NCI-H774 (cell line): ENCODE measurements at places on chromosomes 5 and 9.

DNA sequence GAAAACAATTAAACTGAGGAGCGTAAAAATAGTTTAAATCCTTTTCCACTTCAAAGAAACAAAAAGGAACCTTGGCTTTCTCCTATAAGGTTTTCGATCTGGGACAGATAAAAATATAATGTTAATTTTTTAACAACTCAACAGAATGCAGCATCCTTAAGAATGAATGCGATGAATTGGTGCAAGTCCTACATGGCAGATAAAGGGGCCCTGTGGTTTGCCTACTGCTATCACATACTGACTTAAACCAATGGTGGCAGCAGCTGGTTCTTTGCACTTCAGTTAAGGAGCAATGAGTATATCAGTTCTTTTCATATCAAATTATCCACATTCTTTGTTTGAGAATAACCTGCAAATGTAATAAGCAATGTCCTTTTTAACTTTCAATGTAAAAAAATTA, 12.4 kb upstream of the TYRP1 start:
- no peak for DNase-seq

DNA sequence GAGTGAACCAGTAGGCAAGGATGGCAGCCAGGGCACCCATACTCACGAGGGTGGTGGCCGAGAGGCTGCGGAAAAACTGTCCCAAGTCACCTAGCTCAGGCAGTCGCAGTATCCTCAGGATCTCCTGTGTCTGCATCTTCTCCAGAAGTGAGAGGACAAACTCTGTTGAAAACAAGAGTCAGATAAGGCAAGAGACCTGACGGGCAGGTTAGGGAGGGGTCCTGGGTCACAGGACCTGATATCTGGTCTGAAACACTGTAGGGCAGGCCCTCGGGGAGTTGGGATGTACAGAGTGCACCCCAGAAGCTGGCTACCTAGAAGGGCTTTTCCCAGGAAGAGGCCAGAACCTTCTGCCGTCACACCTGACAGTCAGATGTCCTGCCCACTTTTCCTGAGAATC, 17.4 kb downstream of the ACSL6 start:
- DNase-seq = no peak

GRCh38 chr9:124399968-124400940, 15.0 kb downstream of the PSMB7 start:
- DNase-seq = no peak

GRCh38 chr5:72662936-72663335, 153.5 kb upstream of the TNPO1 start:
- no peak for DNase-seq

DNA sequence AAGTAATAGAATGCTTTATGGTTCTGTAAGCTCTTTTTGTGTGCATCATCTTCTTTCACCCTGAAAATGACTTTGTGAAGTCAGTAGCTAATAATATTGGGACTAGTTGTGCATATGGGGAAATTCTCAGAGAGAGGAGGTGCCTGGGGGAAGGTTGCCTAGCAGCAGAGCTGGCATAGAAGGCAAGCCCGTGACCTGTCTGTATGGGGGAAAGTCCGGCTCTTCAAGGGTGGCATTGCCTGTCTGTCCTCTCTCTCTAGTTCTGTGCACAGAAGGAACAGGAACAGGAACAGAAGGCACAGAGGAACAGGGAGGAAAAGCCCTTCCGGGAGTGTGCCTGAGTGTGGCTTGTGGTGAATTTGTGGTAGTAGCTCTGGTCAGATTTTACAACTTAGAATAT, 33.1 kb downstream of the SH3GL2 start:
- no peak for DNase-seq

GRCh38 chr5:172569861-172570558, 71.1 kb upstream of the NEURL1B start:
- no peak for DNase-seq

GRCh38 chr9:114524247-114524681, 19.0 kb upstream of the WHRN start:
- no peak for DNase-seq

- no peak for DNase-seq
These were observed 91.5 kb downstream of the NR3C1 start for GRCh38 chr5:143311955-143312354.

- DNase-seq = no peak
These were observed 5.3 kb upstream of the LCP2 start for GRCh38 chr5:170302653-170303501.

GRCh38 chr5:11062397-11062796, 301.4 kb upstream of the DAP start:
- DNase-seq = no peak
